ENCODE measurements at places on chromosomes 5 and 9. TPM values are rescaled to one million over a fixed set of nuclear protein-coding genes. Genes with fewer than 3 reads are reported as not detected.

DNA sequence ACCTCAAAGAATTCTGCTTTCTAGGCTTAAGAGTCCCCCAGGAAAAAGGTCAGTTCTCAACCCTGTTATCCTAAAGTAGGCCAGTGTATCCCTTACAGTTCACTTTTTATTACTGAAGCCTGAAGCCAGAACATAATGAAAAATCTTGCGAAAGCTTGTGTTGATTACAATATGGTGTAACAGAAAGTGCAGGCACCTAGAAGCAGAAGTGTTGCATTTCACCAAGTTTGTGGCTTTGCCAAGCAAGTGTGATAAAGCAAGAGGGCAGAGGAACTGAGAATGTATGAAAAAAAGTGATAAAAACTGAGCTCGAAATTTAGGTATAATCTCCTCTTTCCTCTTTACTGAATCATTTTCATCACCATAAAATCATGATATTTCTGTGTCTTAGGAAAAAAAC, 26.2 kb downstream of the AGTPBP1 start:
- no peak for DNase-seq

DNA sequence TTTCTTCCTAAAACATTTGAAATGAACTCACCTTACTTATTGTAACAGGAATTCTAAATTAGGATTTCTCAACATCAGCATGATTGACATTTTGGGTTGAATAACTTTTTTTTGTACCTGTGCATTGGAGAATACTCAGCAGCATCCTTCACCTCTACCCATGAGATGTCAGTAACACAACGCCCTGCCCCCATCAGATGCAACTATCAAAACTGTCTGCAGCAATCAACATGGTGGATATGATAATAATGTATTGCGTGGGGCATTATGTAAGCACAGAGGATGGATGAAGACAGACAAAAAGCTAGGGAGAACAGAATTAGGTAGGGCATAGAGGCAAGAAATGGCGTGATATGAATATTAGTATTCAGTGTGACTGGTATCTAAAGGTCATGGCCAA, 94.1 kb downstream of the PLK2 start:
- DNase-seq = no peak

- no peak for DNase-seq
Measured at GRCh38 chr9:130149654-130150286, 22.4 kb upstream of the NCS1 start.

The PRELID2 gene
- 3.8 TPM for total RNA-seq

GRCh38 chr5:50653946-50654345, 12.5 kb upstream of the PARP8 start:
- DNase-seq = no peak

GRCh38 chr9:83992407-83992806, 11.8 kb downstream of the RMI1 start:
- no peak for DNase-seq

GRCh38 chr5:16508730-16509531, 43.3 kb upstream of the ZNF622 start:
- DNase-seq = no peak

The GCNT4 gene
- total RNA-seq = 0.02 TPM

DNA sequence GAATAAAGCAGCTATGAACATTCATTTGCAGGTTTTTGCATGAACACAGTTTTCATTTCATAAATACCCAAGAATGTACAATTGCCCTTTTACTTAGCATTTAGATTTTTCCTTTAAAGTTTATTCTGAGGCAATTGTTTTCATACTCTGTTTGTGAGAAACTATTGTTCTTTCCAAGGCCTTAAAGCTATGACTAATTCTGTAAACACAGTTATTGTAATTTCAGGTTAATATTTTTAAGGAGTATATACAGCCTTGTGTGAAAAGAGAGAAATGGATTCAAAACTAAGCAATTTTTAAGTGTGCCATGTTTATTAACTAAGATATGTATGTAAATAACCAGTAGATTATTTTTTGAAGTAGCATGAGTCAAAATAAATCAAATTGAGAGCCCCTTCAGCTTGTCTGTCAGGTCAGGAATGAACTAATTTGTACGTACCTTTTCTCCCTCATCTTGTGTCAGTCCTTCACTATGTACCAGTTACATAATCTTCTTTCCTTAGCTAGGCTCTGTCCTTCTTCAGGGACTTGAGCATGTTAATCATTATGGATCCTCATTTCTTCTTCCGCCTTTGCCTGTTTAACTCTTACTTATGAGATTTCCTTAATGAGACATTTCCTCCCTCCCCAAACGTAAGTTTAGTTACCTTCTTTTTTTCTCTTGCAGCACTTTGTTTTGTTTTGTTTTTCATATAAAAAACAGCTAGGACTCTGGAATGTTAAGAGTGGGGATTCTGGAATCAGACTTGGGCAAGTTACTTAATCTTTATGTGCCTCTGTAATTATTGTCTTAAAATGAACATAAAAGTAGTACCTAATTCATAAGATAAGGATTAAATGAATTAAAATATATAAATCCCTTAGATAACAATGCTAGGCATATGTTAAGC, 63.6 kb downstream of the NIPBL start:
- DNase-seq = no peak

Data from MG63 (cell line).